ENCODE measurements at places on chromosomes 2 and 18. TPM values are rescaled to one million over a fixed set of nuclear protein-coding genes. Genes with fewer than 3 reads are reported as not detected.
A peak's percentile ranks its signal among the peaks of the same experiment; 100 is the strongest.

SERPINB3 gene
- not detected for total RNA-seq

DNA sequence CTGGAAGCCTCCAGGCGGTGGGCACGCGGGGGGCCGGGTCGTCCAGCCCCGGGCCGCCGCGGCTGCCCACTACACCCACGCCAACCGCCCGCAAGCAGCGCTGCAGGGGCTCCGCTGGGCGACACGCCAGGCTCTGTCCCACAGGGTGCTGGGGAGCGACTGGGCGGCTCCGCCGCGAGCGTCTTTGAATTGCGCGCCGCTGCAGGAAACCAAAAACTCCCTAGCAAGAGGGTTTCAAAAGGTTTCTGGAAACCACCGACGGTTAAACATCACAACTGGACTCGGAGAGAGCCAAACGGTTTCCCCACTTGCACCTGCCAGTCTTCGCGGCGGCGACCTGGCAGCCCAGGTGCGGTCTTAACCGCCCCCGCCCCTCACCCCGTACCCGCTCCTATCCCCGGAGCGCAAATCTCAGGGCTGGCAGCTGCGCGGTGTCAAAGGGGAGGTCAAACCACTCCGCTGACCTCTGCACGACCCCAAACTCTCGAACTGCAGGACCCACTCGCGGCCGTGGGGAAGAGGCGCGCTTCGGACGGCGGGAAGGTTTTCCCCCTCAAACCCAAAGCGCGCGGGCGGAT is 1.0 kb downstream of the CXCR4 start:
- H3K4me1 ChIP-seq = no peaks in the 10 kb centered on the region
- no peak for DNase-seq
- H3K27me3 ChIP-seq = no peaks in the 10 kb centered on the region
- H3K36me3 ChIP-seq = no peaks in the 10 kb centered on the region
- no peak overlapping the region for H3K27ac ChIP-seq

GALM gene
- 26.3 TPM for total RNA-seq

FEV gene
- not detected for total RNA-seq

MDH1 gene
- 157 TPM for total RNA-seq

DNA sequence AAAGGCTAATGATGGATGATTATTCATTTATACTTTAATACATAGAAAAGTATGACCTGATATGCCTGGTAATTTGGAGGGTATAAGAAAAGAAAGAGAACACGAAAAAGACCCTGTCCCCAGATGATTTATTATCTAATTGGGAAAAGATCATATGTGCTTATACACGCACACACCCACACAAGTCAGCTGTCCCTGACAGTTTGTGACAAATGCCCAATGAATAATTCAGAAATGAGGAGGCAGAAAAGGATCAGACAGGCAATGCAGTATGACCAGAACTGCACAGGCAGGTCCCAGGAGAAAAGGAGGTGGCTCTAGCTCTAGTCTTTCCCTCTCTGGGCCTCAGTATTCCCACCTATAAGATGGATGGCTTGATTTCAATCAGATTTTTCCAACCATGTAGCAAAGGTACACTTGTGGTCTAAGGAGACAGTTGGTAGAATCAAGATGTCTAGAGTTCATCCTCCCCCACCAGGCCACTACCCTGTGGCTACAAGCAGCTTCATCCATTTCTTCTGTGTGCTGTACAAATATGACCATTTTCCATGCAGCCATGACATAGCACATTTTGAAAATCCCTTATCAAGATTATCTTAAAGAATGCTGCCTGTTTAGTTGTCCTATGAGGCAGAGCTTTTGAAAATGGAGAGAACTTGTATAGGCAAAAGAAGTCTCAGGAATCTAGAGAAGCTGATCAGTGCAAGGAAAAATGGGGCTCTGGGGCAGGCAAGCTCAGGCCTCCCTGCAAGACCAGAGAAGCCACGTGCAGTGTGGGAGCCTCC is 19.7 kb downstream of the CYRIA start:
- no peak overlapping the region for H3K4me3 ChIP-seq
- no peaks in the 10 kb centered on the region for H3K27me3 ChIP-seq
- H3K36me3 ChIP-seq = no peaks in the 10 kb centered on the region
- no peak for DNase-seq
- no peak overlapping the region for H3K27ac ChIP-seq

DNA sequence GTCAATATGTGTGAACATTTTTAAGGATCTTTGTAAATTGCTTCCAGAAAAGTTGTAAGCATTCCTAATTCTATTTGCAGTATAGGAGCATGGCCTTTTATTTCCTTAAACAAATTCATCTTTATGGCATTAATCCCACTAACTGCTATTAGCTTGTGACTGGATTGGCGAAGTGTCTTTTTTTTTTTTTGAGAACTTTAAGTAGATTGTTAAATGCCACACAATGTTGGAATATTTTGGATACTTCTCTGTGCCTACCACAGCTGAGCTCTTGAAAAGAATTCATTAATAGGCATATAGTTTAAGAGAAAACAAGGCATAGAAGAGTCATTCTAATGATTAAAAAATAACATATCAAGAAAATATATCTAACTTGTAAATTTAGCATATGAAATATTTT is 129.7 kb downstream of the LAMA3 start:
- no peak overlapping the region for H3K27ac ChIP-seq
- DNase-seq = no peak
- no peaks in the 10 kb centered on the region for H3K4me1 ChIP-seq
- no peaks in the 10 kb centered on the region for H3K36me3 ChIP-seq
- no peaks in the 10 kb centered on the region for H3K27me3 ChIP-seq

DNA sequence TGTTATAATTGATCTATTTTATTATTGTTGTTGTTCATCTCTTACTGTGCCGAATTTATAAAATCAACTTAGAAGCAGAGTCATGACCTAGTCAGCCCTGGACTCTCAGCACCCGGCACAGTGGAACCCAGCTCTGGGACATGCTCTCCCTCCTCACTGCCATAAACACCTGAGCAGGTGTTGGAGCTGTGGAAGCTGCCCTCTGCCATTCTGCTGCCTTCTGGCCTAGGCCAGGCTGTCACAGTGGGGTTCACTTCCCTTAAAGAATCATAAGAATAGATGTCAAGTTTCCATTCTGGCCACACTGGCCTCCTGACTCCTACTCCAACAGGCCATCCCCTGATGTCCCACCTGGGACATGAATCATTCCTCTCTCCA is 192.2 kb downstream of the ZFP36L2 start:
- peaks cover 20% of the 10 kb centered on the region for H3K36me3 ChIP-seq
- H3K27ac ChIP-seq = no peak overlapping the region
- no peak overlapping the region for H3K4me3 ChIP-seq
- no peaks in the 10 kb centered on the region for H3K27me3 ChIP-seq

DNA sequence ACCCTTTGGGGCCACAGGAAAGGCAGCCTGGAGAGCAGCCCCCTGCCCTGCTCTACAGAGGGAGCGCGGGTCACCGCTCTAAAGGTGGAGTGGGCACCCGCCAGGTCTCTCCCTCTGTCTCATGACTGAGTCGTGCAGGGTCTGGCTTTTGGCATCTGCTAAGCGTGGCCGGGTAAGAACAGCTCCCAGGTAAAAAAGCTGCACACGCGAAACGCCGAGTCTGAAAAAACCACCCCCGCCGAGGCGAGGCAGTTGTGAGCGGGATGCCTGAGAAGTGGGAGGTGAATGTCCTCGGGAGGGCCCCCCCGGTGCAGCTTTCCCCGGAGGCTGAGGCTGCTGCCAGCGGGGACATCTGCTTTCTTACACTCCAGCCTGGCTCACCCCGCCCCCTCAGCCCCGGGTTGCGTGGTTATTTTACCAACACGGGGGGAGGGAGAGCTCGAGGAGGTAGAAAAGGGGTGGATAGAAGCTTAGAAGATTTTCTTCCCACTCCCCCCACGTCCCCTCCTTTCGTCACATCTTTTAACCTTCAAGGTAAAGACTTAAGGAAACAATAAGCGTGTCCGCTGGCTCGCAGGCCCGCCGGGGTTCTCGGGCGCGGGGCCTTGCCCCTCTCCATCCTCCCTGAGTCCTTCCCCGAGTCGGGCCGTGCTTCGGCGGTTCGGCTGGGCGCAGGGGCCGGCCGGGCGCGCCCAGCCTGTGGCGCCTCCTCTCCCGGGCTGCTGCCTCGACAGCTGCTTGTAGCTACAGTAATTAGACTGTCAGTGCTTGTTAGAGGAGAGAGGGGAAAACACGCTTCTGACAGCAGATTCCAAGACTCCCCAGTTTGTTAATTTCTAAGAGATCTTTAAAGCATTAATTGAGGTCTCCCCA is 70.6 kb upstream of the PSMD14 start:
- H3K27ac ChIP-seq = no peak overlapping the region
- no peak overlapping the region for H3K4me3 ChIP-seq
- DNase-seq = no peak
- H3K36me3 ChIP-seq = no peaks in the 10 kb centered on the region
- no peaks in the 10 kb centered on the region for H3K4me1 ChIP-seq

- H3K4me1 ChIP-seq = no peaks in the 10 kb centered on the region
- no peaks in the 10 kb centered on the region for H3K27me3 ChIP-seq
- H3K4me3 ChIP-seq = no peak overlapping the region
- H3K36me3 ChIP-seq = no peaks in the 10 kb centered on the region
- DNase-seq = no peak
Observed at GRCh38 chr2:147558620-147559019, 286.2 kb upstream of the ACVR2A start.

FBXO41 gene
- 16.4 TPM for total RNA-seq

ACTG2 gene
- total RNA-seq = not detected

GRCh38 chr2:155030296-155030695 is 331.8 kb downstream of the KCNJ3 start:
- no peak overlapping the region for H3K4me3 ChIP-seq
- H3K36me3 ChIP-seq = no peaks in the 10 kb centered on the region
- no peaks in the 10 kb centered on the region for H3K27me3 ChIP-seq
- H3K27ac ChIP-seq = no peak overlapping the region
- no peaks in the 10 kb centered on the region for H3K4me1 ChIP-seq

- peaks cover 45% of the 10 kb centered on the region for H3K4me1 ChIP-seq
- DNase-seq = peak; percentile 100
- peak overlapping the region; percentile 85 for H3K27ac ChIP-seq
- no peaks in the 10 kb centered on the region for H3K36me3 ChIP-seq
- H3K27me3 ChIP-seq = no peaks in the 10 kb centered on the region
- no peak overlapping the region for H3K4me3 ChIP-seq
Observed at GRCh38 chr2:222000326-222000725, 298.5 kb downstream of the PAX3 start.

DNA sequence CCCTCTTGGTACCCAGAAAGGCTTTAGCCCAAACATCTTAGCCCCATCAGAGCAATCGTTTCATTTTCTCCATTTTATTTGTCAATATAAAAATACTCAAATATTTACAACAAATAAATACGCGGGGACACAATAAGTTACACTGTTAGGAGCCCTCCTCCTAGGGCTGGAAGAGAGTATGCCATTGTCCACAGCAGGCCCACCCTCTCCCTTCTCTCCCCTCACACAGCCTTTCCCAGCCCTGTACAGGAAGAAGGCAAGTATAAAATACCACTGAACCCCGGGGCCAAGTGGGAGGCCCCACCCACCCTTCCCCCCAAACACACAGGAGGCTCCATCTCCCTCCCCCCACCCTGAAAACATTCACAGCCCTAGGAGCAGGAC is 1.9 kb upstream of the ANKRD39 start:
- H3K27me3 ChIP-seq = no peaks in the 10 kb centered on the region
- H3K4me3 ChIP-seq = no peak overlapping the region
- H3K27ac ChIP-seq = no peak overlapping the region
- H3K4me1 ChIP-seq = peaks cover 10% of the 10 kb centered on the region

GRCh38 chr2:167953776-167954175 is 293.6 kb downstream of the STK39 start:
- H3K36me3 ChIP-seq = 0 out of 2 replicates have a peak, but pooled peaks cover 8% of the 10 kb centered on the region
- H3K4me3 ChIP-seq = no peak overlapping the region
- no peak for DNase-seq

SIX3 gene
- total RNA-seq = 1.4 TPM

GRCh38 chr2:10229462-10230099 is 73.1 kb upstream of the HPCAL1 start:
- H3K27me3 ChIP-seq = no peaks in the 10 kb centered on the region
- H3K36me3 ChIP-seq = no peaks in the 10 kb centered on the region
- DNase-seq = no peak
- no peak overlapping the region for H3K4me3 ChIP-seq
- H3K4me1 ChIP-seq = no peaks in the 10 kb centered on the region

- no peaks in the 10 kb centered on the region for H3K4me1 ChIP-seq
- no peak overlapping the region for H3K27ac ChIP-seq
- no peak overlapping the region for H3K4me3 ChIP-seq
- DNase-seq = no peak
- no peaks in the 10 kb centered on the region for H3K36me3 ChIP-seq
- no peaks in the 10 kb centered on the region for H3K27me3 ChIP-seq
Observed at GRCh38 chr18:38459131-38459994, 893.8 kb upstream of the CELF4 start.

DNA sequence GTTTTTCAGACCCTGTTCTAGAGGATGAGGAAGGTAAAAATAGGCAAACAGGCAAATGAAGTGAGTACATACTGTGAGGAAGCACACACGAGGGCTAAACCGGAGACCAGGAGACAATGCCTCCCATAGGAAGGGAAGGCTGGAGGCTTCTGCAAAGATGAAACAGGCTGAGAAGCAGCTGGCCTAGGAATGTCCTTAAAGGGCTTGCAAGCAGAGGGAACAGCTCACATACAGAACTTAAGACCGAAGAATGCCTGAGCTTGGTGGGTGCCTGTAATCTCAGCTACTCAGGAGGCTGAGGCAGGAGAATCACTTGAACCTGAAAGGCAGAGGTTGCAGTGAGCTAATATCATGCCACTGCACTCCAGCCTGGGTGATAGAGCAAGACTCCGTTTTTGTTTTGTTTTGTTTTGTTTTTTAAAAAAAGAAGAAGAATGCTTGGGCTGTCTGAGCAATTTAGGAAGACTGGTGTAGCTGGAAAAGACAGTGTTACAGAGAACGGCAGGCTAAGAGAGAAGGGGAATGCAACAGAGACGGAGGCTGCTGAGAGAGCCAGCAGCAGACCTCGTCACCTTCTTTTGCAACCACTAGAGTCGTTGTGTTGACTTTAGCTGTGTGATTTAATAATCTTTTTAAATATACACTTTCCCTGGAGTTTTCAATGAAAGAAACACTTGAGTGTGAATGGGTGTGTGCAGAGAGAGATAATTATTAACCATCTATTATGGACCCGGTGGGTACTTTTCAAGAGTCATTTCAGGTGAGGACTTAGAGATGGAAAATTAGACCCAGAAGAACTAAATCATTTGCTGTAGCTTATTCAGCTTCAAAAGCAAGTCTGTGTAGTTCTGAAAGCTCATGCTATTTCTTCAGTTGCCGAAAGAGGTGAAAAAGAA is 232.8 kb downstream of the GALR1 start:
- no peak for DNase-seq
- H3K36me3 ChIP-seq = no peaks in the 10 kb centered on the region
- H3K27me3 ChIP-seq = peaks cover 23% of the 10 kb centered on the region
- H3K4me3 ChIP-seq = no peak overlapping the region

- DNase-seq = no peak
- H3K36me3 ChIP-seq = no peaks in the 10 kb centered on the region
- H3K27me3 ChIP-seq = no peaks in the 10 kb centered on the region
- no peak overlapping the region for H3K27ac ChIP-seq
- no peaks in the 10 kb centered on the region for H3K4me1 ChIP-seq
- H3K4me3 ChIP-seq = no peak overlapping the region
Observed at GRCh38 chr2:36740061-36740460, 43.6 kb downstream of the VIT start.

CNGA3 gene
- not detected for total RNA-seq
